ENCODE measurements at places on chromosomes 1 and 21.

DNA sequence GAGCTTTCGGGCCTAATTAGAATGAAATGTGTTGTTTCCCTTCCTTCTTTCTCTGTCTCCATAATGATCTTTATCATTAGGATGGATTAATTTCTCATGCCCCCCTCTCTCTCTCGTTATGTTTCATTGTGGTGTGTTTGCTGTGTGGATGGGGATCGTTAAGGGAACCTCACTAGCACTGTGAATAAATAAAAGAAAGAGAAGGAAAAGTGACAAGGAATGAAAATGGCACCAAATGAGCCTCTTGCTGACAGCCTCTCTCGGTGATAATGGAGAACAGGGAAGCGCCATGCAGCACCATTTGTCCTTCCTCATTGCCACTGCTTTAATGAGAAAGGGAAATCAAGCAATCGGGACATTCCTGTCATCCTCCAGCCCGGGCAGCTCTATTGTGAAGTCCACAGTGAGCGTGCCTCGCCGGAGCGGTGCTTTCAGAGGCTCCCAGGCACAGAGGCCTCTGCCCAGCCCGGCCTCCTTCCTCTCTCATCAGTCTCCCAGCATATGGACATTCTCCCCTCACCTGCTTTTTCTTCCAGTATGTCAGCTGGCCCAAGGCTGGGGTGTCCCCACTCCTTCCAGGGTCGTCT lies 265.7 kb upstream of the TMEM51 start:
- DNase-seq = no peak

GRCh38 chr1:199453723-199454122 lies 573.8 kb upstream of the NR5A2 start:
- no peak for DNase-seq

DNA sequence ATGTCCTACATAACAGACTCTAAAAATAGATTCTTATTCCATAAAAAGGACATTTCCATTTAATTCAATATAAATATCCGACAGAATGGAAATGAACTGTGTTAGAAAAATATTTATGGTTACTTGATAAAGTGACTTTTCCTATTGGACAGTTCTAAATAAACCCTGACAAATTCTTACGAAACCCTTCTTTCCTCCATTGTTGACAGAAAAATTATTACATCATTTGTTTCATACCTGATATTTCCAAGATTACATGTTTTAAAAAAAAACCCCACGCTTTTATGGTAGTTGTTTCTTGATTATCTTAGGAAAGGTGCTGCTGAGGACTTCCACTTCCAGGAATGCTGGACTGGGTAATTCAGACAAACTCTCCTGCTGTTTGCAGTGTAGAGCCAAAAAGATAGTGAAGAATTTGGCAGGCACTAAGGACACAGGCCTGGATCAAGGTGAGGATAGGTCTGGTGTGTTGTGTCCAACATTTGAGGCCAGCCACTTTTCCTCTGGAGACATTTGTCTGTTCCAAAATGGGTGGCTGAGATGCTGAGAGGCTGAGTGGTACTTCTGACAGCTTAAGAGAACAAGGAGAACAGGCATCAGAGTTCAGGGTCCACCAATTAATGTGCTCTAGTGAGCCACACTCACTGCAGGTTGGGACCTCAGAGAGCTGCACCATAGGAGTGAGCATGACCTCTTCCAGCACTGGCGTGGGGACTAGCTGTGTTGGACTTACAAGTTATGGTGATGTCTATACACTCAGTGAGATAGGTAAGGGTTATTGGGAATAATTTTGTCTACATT lies 7.0 kb upstream of the C1orf116 start:
- no peak for DNase-seq

DNA sequence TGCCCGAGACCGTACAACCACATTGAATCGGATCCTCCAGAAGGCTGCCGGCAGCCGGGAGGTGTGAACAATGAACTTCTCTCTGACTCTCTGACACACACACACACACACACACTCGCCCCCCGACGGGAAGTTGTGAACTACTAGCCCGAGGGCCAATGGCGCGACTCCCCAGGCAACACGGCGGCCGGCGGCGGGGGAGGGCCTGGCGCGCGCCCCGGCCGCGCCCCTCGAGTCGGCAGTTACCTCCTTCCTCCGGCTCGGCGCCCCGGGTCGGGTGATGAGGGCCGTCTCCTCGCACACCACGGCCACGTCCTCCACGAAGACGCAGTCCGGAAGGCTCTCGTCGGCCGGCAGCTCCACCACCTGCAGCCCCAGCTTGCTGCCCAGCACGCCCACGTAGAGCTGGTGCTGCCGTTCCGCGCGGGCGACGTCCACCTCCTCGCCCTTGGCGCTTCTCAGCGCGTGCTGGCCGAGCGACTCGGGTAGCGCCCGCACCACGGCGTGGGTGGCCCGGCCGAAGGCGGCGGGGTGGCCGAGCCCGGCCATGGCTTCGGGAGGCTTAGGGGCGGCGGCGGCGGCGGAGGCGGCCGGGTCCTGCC lies 361 bp downstream of the DDAH1 start:
- DNase-seq = peak; percentile 52

DNA sequence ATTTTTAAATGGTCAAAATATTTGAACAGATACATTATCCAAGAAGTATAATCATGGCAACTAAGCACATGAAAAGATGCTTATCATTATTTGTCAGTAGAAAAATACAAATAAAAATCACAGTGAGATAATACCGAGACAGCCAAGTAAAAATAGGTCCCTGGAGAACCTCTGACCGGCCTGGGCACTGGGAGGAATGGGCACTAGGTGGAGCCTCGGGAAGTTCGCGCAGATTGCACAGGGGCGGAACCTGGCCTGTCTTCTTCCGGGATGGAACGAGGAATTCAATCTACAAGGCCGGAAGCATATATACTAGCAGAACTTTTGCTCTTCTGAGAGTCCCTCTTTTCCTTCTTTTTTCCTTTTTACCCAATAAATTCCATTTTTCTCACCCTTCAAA lies 148.5 kb upstream of the CHRM3 start:
- DNase-seq = no peak
